BJ (cell line): ENCODE measurements at places on chromosomes 12 and 14.

DNA sequence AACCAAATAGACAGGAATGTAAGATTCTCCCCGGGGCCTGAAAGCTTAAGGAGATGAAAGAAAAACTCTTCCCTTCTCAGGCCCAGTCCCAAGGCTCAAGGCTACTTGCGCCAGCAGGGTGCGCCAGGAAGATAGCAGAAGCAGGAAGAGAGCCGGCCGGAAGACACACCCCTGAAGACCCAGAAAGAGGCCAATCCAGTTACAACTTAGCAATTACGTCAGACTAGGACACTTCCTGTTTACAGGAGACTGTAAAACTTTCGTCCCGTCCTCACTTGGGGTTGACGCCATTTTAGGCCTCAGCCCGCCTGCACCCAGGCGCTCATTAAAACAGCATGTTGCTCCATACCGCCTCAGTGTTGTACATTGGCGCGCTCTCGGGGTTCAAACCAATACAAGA, 9.4 kb downstream of the COX16 start:
- DNase-seq: no peak

DNA sequence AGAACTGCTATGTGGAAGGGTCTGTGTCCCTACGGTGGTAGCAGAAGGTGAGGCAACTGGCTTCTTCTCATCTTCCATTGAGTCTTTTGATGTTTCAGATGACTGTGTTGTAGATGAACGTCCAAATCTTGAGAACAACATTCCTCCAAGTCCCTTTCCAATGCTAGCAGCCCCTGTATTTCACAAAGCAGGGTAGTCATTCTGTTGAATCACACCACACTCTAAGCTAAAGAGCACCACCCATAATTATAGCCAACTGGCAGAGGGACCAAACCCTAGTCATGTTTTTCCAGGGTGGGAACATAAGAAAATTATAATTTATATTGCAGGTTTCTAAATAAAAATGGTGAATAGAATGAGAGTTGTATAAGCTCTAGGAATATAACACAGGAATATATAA, 98.7 kb downstream of the DDHD1 start:
- DNase-seq: no peak

- no peak for DNase-seq
Measured at GRCh38 chr14:106318700-106319099, 792.3 kb downstream of the TMEM121 start.

- no peak for DNase-seq
Measured at GRCh38 chr14:92785667-92786426, 8.3 kb upstream of the GOLGA5 start.

DNA sequence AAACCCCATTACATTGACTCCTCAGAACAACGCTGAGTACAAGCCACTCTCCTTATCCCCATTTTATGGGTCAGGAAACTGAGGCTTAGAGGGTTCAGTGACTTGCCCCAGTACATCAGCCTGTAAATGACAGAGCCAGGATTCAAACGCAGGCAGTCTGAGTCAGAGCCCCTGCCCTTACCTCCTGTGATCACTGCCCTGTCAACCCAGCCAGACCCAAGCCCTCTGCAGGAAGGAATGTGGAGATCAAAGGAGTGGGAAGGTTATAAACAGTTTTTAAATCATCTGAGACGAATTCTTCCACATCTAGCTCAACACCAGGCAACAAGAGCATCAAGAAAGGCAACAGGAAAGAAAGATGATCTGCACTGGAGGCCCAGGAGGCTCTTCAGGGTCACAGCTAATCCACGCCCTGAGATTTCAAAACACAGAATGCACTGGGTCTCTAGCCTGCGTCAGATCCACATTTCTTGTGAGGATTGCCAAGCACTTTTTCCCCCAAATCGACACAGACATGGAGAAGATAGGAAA, 38.5 kb downstream of the SPTB start:
- DNase-seq: peak; percentile 25

DNA sequence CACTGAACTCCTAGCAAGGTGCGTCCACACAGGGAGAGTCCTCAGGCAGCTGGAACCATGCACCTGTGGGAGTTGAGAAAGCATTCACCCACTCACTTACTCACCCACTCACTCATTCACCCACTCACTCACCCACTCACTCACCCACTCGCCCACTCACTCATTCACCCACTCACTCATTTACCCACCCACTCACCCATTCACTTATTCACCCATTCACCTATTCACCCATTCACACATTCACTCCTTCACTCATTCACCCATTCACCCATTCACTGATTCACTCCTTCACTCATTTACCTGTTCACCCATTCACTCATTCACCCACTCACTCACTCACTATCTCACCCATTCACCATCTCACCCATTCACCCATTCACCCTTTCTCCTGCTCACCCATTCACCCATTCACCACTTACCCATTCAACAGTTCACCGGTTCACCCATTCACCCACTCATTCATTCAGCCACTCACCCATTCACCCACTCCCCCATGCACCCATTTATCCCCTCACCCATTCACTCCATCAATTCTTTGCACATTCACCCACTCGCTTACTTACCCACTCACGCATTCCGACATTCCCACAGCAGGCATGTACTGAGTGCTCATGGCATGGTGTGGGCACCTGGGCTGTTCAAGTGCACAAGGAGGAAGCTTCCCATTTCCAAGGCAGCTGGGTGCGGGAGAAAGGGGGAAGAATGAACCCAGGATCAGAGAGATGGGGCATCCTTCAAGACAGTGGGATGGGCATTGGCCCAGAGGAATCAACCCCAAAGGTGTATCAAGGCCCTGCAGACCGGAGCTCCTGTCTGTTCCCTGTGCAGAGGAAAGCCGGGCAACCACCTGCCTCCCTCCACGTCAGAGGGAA, 135.2 kb upstream of the C14orf180 start:
- no peak for DNase-seq

GRCh38 chr12:96256672-96257361, 62.6 kb downstream of the ELK3 start:
- no peak for DNase-seq

DNA sequence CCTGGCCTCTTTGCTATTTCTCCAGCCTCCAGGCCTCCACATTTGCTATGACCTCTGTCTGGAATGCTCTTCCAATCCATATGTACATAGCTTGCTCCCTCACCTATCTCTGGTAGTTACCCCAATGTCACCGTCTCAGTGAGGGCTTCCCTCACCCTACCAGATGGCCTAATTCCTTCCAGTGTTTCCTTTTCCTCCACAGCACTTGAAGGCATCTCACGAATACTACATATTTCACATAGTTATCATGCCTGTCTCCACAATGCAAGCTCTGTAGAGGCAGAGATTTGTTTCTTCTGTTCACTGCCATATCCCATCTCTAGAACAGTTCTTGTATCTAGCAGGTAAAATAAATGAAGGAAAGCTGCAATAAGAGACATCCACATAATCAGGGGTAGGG, 21.3 kb upstream of the HSP90B1 start:
- peak; percentile 21 for DNase-seq

DNA sequence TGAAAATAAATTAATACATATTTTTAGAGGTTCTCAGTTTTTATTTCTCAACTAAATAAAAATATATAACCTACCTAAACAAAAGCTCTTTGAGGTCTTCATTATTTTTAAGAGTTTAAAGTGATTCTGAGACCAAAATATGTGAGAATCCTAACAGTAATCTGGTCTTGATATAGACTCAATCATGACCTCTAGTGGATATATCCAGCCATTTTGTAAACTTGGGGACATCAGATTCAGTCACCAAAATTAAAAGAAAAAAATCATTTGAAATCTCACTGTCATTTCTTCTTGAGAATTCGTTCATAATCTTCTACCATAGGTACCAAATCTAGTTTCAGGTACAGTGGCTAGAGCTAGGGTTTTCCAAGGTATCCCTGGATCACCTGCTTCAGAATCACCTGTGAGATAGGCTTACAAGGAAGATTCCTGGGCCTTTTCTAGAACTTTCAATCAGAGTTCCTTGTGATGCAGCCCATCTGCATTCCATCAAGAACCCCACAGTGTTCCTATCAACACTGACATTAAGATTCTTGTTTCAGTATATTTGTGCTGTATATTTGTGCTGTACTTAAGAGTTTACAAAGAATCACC, 214.9 kb downstream of the ADAMTS20 start:
- DNase-seq: no peak

GRCh38 chr14:72613975-72614319, 280.0 kb downstream of the DPF3 start:
- no peak for DNase-seq

GRCh38 chr12:115697340-115697739, 580.2 kb downstream of the MED13L start:
- DNase-seq: peak; percentile 16

GRCh38 chr14:98904677-98905076, 367.3 kb downstream of the BCL11B start:
- DNase-seq: no peak

DNA sequence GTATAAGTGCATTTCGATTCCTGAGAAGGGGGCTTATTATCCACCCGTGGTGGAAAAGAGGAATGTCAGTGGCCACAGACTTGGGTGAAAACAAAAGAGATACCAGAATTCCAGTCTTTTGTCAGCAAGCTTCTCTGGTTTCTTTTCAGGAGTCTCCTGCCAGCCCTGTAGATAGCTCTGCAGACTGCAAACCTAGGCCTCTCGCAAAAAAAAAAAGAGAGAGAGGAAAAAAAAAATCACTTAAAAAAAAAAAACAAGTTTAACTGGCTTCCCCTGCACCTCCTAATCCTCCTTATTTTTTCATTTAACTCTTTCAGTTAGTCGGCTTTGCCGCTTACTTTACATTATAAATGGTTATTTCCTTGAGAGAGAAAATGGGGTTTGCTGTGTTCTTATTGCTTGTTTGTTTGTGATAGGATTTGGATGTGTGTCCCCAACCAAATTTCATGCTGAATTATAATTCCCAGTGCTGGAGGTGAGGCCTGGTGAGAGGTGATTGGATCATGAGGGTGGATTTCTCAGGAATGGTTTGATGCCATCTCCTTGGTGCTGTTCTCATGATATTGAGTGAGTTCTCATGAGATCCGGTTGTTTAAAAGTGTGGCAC, 170.0 kb downstream of the BCL11B start:
- no peak for DNase-seq

- no peak for DNase-seq
Measured at GRCh38 chr14:26199590-26200370, 398.1 kb downstream of the NOVA1 start.

DNA sequence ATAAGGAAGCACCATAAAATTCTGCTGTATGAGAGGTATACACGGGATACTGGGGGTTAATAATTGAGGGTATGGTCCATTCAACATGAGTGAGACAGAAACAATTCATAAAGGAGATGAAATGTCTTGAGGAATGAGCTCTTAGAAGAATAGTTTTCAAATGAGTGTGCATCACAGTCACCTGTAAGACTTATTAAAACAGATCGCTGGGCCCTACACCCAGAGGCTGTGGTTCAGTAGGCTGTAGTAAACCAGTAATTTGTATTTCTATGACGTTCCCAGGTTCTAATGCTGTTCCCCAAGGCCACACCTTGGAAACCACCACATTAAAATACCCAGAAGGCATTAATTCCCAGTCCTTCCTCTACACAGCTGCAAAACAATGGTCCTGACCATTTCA, 49.6 kb downstream of the CAND1 start:
- no peak for DNase-seq

GRCh38 chr12:24561882-24562770, 386.8 kb downstream of the BCAT1 start:
- no peak for DNase-seq

DNA sequence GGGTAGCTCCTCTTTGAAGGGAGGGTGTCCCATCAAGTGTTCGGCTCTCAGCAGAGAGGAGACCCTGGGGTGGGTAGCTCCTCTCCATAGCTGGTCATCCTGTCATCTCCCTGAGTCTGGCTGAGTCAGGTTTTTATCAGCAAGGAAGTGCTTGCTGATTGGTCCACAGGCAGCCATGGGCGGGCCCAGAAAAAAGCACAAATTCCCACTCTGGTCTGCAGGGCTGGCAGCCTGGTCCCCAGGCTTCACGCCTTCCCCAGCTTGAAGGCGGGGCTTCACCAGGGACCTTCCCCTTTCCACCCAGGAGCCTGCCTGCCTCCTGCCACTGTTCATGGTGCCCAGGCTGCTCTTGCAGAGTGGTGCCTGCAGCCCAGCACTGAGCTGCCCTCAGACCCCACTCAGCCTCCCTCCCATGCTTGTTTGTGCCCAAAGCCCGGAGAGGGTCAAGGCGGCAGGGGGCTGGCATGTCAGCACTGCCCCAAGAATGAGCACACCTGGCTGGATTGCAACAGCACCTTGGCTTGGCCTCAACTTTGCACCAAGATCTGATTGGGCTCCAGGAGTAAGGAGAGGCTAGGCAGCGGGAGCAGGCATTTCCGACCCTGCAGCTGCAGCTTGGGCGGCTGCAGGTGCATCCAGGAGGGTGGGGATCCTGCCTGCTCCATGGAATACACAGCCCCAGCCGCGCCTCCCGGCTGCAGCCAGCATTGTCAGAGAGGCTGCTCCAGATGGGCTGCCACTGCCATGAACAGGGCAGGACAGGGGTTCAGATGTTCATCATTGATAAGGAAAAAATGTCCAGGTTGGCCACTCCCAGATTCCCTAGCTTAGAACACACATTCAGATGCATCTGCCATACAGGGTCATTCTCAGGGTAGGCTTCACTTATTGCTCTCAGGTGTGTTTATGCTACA, 22.0 kb upstream of the WDR89 start:
- no peak for DNase-seq

DNA sequence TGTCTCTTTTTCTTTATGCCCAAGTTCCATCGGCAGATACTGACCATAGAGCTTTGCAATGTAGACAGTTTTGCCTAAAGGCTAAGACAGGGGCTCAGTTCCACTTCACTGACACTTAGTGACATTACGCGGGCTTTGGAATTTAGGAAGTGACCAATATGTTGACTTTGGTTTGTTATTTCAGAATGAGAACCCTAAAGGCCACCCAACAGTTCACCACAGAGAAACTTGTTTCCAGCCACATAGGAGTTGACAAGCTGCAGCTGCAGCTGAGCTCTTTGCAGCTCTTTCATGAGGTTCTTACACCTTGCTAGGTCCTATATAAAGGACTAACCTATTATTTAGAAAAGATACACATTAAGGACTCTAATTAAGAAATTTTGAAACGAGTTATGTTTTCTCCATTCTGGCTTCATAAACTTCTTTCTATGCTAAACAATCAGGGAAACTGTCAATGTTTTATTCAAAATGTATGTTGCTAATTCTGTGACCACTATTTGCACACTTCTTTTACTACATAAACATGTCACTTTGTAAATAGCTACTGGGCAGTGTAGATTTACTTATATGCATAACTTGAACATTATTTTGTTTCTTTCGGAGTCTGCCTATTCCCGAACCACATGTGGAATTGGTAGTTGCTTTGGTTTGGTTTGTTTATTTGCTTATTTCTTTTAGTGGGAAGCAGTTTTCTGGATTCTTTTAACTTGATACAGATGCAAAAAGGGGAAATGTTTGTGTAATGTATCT, 18.5 kb upstream of the KLRD1 start:
- no peak for DNase-seq

GRCh38 chr14:37824939-37825712, 229.7 kb downstream of the TTC6 start:
- no peak for DNase-seq
